Activated CD8-positive, alpha-beta memory T cell treated with anti-CD3 and anti-CD28 coated beads for 1 hour (primary cell): ENCODE measurements at places on chromosomes 3 and 15.

DNA sequence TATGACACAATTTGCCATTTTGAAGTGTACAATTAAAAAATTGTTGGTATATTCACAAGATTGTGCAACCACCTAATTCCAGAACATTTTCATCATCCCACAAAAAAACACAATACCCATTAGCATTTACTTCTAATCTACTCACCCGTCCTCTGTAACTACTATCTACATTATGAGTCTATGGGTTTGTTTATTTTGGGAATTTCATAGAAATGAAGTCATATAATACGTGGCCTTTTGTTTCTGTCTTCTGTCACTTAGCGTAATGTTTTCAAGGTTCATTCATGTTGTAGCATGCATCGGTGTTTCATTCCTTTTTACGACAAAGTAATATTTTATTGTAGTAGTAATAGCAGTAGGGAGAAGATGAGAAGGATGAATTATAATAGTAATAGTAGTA is 55.2 kb upstream of the CNTN6 start:
- DNase-seq: no peak

GRCh38 chr3:113897373-113897777 is 50.4 kb upstream of the ZDHHC23 start:
- DNase-seq: no peak

DNA sequence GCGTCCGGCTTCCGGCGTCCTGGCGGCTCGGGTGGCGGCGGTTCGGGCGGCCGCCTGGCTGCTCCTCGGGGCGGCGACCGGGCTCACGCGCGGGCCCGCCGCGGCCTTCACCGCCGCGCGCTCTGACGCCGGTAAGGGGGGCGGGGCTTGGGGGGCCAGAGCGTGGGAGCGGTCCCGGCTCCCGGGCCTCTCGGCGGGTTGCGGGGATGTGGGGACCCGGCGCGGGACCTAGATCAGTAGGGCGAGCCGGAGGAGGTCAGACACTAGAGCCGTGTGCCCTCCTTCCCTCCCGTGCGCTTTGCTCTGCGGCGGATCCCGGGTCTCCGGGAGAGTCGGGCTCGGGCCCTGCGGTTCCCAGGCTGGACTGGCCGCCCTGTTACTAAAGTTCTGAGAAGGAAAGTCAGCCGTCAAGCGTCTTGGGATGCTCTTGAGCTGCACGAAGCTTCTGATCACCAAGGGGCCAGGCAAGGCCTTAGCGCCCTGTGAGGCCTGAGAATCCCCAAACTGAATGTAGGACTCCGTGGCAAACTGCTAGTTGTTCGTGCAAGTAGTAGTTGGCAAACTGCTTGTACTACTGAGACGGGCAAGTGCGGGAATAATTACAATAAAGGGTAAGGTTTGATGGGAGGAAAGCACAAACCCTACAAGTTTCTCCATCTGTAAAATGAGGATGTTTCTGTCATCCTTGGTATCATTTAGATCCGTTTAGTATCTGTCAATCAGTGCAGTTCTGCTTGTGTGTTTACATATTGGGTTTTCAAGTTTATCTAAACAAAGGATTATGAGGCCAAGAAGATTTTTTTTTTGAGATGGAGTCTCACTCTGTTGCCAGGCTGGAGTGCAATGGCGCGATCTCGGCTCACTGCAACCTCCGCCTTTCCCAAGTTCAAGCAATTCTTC is 587 bp downstream of the PIGX start:
- peak; percentile 52 for DNase-seq

DNA sequence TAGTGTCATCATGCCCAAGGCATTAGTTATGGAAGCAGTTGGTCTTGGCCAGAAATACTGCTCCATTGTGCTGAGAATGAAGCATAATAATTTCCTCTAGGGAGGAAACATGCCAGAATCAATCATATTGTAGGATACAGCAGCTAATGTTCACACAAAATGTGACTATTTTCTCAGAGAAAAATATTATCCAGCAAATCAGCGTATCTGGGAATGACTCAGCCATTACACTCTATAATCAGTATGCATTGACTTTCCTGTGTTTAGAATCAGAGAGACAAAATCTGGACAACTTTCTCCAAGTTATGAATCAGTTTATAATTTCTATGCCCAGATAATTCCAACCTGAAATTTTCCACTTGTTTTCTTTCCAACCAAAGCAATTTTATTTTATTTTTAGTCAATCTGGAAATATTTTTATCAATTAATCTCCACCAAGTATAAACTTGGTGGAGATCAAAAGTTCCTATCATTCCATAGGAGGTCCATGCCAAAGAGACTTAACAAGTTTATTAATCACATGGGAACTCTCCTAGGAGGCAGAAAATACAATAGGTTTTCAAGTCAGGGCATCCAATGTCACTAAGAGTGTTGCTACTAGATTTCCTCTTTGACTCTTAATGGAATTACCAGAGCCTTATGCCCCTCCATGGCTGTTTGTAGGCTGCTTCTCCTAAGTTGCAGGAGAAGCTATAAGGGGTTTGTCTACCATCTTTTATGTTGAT is 36.4 kb downstream of the SUCNR1 start:
- no peak for DNase-seq

DNA sequence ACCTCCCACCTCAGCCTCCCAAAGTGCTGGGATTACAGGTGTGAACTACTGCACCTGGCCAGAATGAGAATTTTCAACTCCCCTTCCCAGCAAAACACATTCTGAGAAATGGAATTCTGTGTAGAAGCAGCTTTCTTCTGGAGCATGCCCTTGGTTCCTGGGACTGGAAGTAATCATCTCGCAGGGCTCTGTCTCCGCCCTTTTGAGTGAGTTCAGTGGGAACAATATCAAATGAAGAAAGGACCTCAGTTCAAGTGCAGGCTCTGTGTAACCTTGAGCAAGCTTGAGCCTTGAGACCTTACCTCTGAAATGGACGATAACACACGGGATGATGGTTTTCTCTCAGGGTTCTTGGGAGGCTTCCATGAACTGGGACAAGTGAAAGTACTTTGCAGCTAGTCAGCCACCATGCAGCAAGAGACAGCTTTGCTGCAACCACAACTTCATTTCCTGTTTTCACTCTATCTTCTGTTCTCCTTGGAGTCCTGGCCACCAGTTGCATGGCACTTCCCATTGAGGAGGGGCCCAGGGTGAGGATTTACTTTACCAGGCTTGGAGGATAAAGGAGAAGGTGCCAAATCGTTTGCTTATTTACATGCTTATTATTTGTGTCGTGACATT is 35.7 kb upstream of the IGF1R start:
- DNase-seq: no peak

DNA sequence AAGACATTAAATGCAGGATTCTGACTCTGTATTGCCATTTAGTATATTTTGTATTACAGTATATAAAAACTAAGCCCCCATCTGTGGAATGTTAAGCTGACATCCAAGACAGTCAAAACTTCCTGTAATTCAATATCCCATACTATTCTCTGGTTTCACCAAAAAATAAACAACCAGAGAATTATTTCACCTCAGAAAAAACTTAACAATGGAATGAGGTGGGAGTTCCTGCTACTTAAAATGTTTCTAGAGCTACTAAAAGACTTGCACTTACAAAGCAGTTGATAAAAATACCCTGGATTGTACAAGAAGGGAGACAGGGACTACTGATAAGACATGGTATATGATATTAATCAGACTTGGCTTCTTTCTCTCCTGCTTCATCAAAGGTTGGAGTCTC is 8.3 kb downstream of the ARL13B start:
- DNase-seq: no peak

DNA sequence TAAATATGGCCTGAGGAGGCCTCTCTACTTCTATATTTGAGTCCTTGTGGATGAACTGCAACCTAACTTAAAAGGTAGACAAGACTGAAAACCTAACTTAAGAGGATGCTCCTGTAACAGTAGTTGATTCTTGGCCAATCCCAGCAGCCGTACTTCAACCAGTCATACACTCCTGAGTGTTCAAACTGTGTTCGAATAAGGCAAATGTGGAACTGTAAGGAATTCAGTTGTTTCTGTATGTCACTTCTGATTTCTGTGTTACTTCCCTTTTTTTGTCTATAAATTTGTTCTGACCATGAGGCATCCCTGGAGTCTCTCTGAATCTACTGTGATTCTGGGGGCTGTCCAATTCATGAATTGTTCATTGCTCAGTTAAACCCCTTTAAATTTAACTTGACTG is 20.5 kb downstream of the GALK2 start:
- DNase-seq: no peak

DNA sequence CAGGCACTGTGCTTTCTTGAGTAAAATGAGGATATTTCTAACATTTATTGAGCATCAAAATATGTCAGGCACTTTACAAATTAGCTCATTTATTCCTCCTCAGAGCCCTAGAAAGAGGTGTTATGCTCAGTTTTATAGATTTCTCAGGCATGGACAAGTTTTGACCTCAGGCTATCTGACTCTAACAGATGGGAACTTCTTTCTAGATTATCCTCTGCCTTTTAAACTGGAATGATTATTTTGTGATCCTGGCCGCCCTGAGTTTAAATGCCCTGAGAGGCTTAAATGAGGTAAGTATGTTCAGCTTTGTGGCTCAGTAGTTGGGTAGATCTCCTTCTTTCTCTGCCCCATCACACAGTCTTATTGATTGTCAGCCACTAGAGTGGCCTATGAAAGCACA is 32.3 kb upstream of the ATP1B3 start:
- DNase-seq: no peak

DNA sequence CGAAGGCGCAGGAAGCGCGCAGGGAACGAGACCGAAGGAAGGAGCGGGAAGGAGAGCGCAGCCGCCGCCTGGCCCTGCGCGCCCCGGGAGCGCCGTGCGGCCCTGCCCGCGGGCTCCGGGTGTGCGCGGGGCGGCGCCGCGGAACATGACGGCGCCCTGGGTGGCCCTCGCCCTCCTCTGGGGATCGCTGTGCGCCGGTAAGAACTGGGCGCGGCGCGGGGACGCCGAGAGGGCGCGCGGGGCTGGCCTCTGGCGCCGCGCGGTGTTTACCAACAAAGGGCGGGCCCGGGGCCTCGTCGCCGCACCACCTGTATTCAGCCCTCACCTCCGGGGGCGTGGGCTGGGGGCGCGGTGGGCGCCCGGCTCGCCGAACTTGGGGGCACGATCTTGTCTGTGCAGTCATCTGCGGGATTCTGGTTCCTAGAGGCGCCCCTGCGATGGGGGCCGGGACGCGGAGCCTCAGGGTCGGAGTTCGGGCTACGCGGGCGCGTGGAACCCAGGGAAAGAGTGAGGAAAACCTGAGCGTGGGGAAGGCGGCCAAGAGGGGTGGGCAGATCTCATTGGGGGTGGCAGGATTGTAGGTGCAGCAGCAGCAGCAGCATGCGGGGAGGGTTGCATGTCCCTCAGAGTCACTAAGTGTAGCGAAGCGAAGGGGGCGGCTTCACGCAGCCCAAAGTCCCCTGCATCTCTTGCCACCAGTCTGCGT is 641 bp downstream of the ACVR2B start:
- DNase-seq: no peak

GRCh38 chr15:100873029-100873677 is 6.5 kb upstream of the ALDH1A3 start:
- no peak for DNase-seq

DNA sequence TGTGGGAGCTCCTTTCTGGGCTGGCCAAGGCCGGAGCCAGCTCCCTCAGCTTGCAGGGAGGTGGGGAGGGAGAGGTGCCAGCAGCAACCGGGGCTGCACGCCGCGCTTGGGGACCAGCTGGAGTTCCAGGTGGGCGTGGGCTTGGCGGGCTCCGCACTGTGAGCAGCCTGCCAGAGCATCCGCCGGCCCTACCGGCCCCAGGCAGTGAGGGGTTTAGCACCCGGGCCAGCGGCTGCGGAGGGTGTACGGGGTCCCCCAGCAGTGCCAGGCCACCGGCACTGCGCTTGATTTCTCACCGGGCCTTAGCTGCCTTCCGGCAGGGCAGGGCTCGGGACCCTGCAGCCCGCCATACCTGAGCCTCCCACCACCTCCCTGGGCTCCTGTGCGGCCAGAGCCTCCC is 651.0 kb upstream of the ARPP21 start:
- no peak for DNase-seq

DNA sequence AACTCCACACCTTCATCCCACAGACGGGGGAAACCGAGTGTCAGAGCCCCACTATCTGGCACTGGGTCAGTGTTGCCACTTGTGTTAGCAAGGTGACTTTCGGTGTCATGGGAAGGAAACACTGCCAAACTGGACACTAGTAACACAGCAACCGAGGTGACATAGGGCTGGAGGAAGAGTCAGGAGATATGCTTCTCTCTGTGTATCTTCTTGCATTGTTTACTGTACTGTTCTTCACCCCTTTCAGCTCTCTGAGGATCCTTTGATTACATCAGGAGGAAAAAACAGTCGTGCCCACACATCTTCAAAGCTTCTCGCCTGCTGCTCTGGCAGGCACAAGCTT is 109.4 kb upstream of the RAD18 start:
- no peak for DNase-seq

- peak; percentile 64 for DNase-seq
Measured at GRCh38 chr15:89430530-89431341, 65.6 kb downstream of the RHCG start.

GRCh38 chr3:177050501-177051237 is 146.6 kb downstream of the TBL1XR1 start:
- DNase-seq: no peak
